Stimulated activated CD8-positive, alpha-beta memory T cell treated with anti-CD3 and anti-CD28 coated beads, Interleukin-15, amount 100 ng/mL, for 1 hour (primary cell): ENCODE measurements at places on chromosomes 5 and 9.

GRCh38 chr5:121873409-121873808 lies 21.7 kb downstream of the FTMT start:
- no peak for DNase-seq

DNA sequence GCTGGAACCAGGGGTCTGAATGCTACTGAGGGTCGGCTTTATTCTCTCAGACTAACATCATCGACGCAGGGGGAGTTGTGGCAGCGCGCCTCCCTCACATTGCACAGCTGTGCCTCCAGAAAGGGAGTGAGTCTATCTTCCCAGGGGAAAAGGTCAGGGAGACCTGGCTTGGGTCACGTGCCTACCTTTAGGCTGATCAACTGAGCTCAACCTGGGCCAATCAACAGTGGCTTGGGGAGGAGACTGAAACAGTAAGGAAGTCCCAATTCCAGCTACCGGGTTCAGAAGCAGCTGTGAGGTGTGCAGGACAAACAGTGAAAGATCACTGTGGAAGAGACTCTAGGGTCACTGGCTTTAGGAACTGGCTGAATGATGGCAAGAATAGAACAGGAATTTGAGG lies 14.3 kb downstream of the SNX30 start:
- no peak for DNase-seq

- DNase-seq = no peak
Observed at GRCh38 chr5:65197531-65198455, 283.9 kb downstream of the ADAMTS6 start.

GRCh38 chr9:76390656-76391055 lies 3.6 kb downstream of the RFK start:
- DNase-seq = no peak

- peak; percentile 65 for DNase-seq
Observed at GRCh38 chr9:109320742-109321448, at the start of gene EPB41L4B. TSS of gene EPB41L4B (minus strand) at chr9:109321059. CDS start at chr9:109320446, 613 bp downstream.

GRCh38 chr9:87620731-87621322 lies 105.1 kb upstream of the CTSL start:
- DNase-seq = no peak

DNA sequence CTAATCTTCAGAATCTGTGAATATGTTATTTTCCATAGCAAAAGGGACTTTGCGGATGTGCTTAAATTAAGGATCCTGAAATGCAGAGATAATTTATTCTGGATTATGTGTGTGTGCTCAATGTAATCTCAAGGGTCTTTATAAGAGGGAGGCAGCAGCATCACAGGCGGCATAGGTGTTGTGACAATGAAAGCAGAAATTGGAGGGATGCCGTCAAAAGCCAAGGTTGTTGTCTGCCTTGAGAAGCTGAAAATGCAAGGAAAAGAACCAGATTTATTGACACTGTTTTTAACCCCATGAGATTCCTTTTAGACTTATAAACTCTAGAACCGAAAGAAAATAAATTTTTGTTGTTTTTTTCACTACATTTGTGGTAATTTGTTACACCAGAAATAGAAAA lies 948.5 kb downstream of the TLE4 start:
- no peak for DNase-seq

DNA sequence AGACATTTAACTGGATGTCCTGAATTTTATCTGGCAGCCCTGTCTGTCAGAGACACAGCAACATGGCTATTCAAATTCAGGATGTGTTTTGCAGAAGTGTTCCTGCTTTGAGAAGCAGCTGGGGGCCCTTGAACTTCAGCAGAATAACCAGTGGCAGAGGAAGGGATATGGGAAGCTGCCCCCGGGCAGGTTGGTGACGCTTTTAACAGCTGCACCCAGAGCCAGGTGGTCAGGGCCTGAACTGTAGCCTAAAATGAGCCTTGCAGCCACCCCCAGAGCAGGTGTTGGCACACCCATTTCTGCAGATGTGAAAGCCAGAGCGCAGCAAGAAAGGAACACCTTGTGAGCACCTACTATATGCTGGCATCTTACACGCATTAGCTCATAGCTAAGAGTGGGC lies 128.7 kb upstream of the BOD1 start:
- DNase-seq = no peak

GRCh38 chr9:4665357-4665756 lies 923 bp downstream of the SPATA6L start:
- no peak for DNase-seq

DNA sequence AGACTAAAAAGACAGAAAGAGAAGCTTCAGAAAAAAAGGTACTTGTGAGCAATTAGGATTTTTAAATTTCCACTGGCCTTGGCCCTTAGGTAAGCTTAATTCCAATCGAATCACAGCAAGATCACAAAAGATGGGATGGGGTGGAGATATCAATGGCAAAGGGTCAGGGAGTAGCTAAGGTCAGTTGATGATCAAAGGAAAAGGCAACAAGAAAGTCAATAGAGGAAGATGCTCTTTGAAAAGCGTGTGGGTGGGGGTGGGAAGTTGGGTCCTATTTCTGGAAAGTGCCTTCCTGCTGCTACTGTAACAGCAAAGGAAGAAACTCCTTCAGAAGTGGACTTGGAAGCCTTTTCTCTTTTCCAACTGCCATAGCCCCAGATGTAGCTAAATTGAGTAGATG lies 7.3 kb downstream of the C1QTNF3 start:
- DNase-seq = no peak

DNA sequence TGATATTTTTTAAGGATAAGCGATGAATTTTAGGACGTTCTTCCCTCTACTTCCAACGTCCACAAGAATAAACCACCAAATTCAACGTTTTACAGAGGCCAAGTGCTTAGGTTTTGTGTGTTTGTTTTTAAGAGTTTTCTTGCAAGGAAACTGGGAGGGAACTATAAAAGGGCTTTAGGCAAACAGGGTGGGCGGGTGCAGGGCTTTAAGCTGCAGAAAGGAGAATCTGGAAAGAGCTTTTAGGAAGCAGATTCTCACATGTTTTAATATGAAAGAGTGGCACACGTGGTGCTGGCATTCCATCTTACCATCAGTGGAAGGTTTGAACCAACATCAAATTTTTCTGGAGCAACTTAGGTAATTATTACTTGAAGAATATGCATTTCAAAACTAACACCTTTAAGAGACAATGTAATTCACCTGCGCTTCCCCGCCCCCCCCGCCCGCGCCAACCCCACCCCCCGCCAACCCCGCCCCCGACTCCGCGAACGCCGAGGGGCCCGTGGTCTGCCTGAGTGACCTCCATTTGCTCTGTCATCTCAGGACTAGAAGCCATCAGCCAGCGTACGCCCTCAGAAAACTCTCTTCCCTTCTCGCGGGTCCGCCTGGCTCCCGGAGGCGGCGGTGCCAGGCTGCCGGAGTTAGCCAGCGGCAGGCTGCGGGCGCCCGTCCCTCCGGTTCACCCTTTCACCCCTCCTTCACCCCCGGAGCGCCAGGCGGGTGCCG lies 911 bp upstream of the PIK3R1 start:
- no peak for DNase-seq
